ENCODE measurements at places on chromosomes 11 and 22.

DNA sequence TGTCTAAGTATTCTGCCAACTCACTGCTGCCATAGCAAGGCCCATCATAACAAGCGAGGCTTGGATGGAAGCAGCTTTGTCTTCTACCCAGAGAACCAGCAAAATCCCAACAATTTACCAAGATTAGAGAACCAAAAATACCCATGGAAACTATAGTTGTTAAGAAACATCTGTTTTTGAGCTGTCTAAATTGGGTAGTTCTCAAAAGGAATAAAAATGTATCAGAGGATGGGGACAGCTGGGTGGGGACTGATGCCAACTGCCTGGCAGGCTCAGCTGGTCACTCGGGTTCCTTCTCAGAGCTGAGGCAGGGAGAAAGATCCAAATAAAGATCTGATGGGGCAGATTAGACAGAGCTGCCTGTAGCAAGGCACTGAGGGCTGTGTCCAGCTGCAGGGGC, 85.9 kb upstream of the GRK3 start:
- DNase-seq: no peak

GRCh38 chr11:34850334-34850733, 65.8 kb downstream of the APIP start:
- DNase-seq: no peak

- DNase-seq: no peak
Measured at GRCh38 chr22:49210606-49211005, 617.1 kb downstream of the BRD1 start.

GRCh38 chr11:33643167-33643824, 57.3 kb downstream of the C11orf91 start:
- no peak for DNase-seq

DNA sequence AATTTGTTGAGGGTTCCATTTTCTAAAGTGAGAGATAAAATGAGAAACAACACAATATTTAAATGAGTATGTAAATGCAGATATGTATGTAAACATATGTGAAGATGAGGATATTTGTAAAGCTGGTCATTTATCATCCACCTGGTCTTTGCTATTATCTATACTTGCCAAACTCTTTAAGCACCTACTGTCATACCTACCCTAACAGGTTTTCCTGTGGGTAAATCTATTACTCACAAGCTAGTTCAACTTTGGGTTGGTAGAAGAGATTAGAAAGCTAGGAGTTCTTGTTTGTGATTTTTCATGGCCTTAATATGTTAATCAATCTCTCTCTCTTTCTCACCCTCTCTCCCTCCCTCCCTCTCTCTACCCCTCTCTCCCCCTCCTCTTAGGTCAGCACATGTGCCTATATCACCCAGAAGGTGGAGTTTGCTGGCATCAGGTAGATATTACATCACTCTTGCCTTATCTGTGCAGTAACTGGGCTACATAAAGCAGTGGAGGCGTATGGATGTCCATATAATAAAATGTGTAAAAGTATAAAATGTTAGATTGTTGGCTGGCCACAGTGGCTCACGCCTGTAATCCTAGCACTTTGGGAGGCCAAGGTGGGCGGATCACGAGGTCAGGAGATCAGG, 14.7 kb downstream of the DEPDC5 start:
- no peak for DNase-seq

GRCh38 chr11:41273908-41274307, 185.5 kb downstream of the LRRC4C start:
- DNase-seq: no peak

DNA sequence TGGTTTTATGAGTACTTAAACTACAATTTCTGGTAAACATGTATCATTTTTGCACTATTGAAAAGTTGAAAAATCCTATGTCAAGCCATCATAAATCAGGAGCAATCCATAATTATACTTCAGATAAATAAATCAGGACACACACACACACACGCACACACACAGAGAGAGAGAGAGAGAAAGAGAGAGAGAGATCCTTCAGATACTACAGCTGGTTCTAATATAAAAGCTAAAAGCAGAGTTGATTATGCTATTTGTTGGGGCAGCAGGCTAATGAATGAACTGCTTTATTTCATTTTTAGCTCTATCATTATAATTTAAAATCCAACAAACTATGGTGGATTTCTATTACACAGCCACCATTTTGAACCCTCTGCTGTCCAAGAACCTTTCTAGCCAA, 322.4 kb upstream of the CCDC90B start:
- DNase-seq: no peak

GRCh38 chr11:61769946-61770683, 17.7 kb downstream of the MYRF start:
- no peak for DNase-seq

GRCh38 chr11:14111496-14111895, 149.0 kb downstream of the SPON1 start:
- DNase-seq: no peak

GRCh38 chr11:121048464-121049233, 24.7 kb downstream of the TBCEL start:
- DNase-seq: no peak

All from activated naive CD4-positive, alpha-beta T cell (primary cell).